ENCODE measurements at places on chromosomes 3 and 15. TPM values are rescaled to one million over a fixed set of nuclear protein-coding genes. Genes with fewer than 3 reads are reported as not detected.
A peak's percentile ranks its signal among the peaks of the same experiment; 100 is the strongest.

ZBTB38 gene
- total RNA-seq, result 86.6 TPM

HRG gene
- total RNA-seq, result not detected

DNA sequence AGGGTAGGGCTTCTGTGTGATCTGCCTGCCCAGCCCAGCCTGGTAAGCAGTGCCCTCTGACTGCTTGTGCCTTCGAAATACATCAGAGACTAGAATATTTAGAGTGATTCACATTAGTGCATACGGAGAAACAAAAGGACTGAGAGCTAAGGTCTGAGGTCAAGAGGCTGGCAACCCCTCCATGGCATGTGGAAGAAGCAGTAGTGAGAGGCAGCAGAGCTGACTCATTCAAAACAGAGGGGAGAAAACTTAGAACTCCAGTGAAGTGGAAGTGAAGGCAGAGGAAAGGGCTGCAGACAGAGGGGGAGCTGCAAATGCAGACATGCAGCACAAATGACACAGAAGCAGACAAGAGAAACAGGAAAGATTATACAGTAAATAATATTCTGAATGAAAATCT lies 61.6 kb downstream of the ULK4 start:
- no peaks in the 10 kb centered on the region for H3K36me3 ChIP-seq
- no peak for DNase-seq
- no peak overlapping the region for H3K27ac ChIP-seq
- H3K4me1 ChIP-seq, result no peaks in the 10 kb centered on the region

DNA sequence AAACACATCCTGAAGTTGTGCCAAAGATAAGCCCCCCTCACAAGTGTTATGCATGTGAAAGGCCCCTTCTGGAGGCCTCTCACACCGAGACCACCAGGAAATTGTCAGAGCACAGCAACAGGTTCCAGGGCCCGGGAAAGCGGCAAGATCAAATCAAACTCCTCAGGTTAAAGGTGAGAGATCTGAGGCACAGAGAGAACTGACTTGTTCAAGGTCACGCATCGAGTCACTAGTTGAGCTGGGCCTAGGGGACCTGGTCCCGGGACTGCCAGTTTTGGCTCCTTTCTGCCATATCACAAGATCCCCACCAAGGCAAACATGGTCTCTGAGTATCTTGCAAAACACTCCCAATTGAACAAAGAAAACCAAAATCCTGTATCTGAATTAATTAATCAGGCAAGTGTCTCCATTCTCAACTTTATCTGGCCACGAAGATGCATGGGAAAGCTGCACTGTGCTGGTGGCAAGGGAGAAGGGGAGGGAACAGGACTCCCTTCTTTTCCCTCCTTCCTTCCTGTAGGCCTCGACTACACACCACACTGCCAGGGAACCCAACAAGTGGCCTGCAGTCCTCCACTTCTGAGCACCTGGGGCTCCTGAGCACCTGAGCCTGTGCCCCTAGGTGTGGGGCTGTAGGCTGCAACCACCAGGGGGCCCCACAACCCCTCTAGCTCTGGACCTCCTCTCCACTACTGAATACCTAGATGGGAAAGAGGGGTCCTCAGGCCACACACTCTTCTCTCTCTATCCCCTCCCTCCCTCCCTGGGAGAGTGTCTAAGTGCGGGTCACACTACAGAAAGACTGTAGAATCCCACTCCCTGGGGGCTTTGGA lies 37.3 kb downstream of the ANP32A start:
- no peak overlapping the region for H3K4me3 ChIP-seq
- peaks cover 60% of the 10 kb centered on the region for H3K36me3 ChIP-seq
- no peak overlapping the region for H3K27ac ChIP-seq
- peak; percentile 60 for DNase-seq
- no peaks in the 10 kb centered on the region for H3K27me3 ChIP-seq

- H3K36me3 ChIP-seq, result peaks cover 13% of the 10 kb centered on the region
- no peak for DNase-seq
- no peaks in the 10 kb centered on the region for H3K27me3 ChIP-seq
- peaks cover 10% of the 10 kb centered on the region for H3K4me1 ChIP-seq
Observed at GRCh38 chr15:89104172-89104564, 15.9 kb downstream of the ABHD2 start.

- peak overlapping the region; percentile 40 for H3K4me3 ChIP-seq
- DNase-seq, result peak; percentile 61
- H3K4me1 ChIP-seq, result peaks cover 71% of the 10 kb centered on the region
Observed at GRCh38 chr15:38696109-38696727, 131.6 kb upstream of the RASGRP1 start.

Data from CD4-positive, alpha-beta memory T cell (primary cell).